ENCODE measurements at places on chromosomes 6 and 20. TPM values are rescaled to one million over a fixed set of nuclear protein-coding genes. Genes with fewer than 3 reads are reported as not detected.

DNA sequence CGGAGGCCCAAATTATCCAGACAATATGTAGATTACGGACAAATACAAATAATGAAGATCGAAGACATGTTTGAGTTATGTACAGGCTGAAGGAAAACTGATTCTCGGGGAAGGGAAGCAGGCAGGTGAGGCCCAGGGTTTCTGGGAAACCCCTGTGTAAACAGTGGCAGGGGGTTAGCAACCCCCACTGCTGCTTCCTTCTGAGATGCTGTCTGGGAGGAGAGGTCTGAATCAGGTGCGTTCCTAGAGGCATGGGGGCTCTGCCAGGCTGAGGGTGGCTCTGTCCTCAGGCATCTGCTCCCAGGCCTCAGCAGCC, 7.2 kb upstream of the MDGA1 start:
- DNase-seq = no peak

DNA sequence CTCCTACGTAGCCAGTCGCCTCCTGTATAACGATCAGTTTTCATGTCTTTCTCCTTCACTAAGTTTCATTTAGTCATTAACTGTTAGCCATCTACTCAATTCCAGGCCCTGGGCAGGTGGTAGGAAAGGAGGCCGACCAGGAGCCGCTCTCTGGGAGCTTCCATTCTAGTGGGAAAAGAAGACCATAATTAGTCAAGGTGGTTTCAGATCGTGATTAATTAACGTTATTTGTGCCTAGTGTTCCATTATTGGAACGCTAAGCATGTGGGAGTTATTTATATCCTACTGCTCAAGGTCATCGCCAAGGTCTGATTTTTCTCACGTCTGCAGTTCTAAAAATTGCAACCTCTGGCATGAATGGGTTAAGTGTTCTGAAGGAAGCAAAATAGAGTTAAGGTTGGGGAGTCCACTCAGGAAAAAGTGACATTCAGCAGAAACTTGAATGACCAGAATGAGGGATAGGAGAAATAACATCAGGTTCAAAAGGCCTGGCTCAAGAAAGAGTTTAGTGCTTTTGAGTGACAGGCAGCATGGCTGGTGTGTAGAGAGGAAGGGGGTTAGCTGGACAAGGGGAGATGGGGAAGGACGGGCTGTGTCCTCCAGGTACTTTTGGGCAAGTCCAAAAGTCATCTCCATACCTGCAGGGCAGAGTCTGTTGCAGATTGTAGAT, 812 bp downstream of the SLC9A8 start:
- DNase-seq = no peak

FRS3 gene
- total RNA-seq = 9.4 TPM

- no peak for DNase-seq
Observed at GRCh38 chr20:4454111-4454510, 267.6 kb upstream of the PRND start.

GRCh38 chr6:90534337-90535025, 52.4 kb downstream of the MAP3K7 start:
- DNase-seq = no peak

- no peak for DNase-seq
Observed at GRCh38 chr6:75481936-75482593, 11.5 kb downstream of the FILIP1 start.

DNA sequence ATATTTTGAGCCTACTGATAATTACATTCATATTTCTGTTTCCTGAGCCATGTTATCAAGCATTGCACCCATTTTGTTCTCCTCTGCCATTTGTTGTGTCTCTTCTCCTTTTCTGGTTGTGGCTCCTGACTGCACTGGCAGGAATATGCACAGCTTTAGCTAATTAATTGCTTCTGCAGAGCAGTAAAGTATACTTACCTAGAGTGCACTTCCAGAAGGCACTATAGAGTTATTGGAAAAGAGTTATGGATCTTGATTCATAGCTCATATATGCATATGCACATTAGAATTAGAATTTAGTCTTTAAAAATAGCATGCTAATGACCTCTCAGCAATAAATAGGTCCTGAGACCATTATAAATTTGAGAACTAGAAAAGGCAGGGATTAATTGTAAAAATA, 262.6 kb downstream of the NKAIN2 start:
- no peak for DNase-seq

ANGPT4 gene
- not detected for total RNA-seq

SLC22A7 gene
- total RNA-seq = 0.41 TPM

DNA sequence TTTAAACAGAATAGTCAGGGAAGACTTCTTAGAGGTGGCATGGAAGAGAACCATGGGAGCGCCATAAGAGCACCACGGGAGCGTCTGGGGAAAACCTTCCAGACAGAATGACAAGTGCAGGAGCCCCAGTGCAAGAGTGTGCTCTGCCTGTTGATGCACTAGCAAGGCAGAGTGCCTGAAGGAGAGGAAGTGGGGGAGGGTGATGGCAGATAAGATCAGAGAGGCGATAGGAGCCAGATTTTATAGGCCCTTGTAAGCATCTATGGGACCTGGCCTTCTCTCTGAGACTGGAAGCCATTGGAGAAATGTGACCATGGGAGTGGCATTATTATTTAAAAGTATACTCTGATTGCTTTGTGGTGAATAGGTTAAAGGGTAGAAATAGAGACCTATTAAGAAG, 13.1 kb downstream of the FUCA2 start:
- DNase-seq = no peak

GRCh38 chr6:37757381-37757780, 59.7 kb upstream of the MDGA1 start:
- no peak for DNase-seq

EYS gene
- total RNA-seq = 2.0 TPM

GRCh38 chr6:46876126-46876525, 45.6 kb downstream of the ADGRF5 start:
- DNase-seq = no peak

DNA sequence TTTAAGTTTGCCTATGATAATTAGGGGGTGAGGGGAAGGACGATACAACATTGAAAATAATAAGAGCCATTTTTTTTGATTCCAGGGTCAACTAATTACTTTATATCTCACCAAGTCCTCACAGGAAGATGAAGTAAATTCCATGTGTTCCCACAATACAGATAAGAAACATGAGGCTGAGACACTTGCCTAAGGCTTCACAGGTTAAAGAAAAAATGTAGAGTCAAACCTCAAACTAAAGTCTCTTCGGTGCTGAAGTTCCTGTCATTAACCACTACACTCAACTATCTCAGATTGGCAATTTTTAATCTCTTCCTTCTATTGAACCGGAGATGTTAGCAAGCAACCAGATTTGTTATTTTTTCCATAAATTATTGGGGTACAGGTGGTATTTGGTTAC, 33.0 kb downstream of the MRAP2 start:
- no peak for DNase-seq

- DNase-seq = no peak
Observed at GRCh38 chr6:143961886-143962878, 45.9 kb downstream of the PLAGL1 start.

DNA sequence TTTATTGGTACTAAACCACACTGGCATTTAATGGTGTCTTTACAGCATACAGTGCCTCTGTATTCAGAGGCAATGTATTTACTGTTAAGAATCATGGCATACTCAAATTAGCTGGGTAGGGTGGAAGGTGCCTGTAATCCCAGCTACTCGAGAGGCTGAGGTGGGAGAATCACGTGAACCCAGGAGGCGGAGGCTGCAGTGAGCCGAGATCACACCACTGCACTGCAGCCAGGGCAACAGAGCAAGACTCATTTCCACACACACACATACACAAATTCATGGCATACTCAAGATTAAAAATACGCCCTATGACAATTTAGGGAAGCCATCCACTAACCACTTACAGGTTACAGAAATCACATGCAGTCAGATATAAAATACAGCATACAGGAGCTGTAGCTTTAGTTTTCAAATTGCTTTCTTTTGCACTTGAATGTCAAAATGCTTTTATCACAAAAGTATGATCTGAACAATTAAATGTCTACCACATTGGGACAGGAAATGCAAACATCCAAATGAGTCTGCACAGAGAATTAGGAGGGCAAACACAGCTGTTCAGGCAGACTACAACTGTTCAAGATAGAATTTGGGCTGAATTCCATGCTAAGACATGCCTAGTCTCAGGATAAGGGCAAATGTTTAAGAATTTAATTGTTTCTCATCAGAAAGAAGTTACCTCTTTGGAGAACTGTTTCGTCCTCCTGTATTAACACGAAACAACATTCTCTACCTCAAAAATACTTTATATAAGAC, 36.4 kb downstream of the CSNK2A1 start:
- no peak for DNase-seq

GRCh38 chr6:69216127-69216526, 580.7 kb downstream of the LMBRD1 start:
- DNase-seq = no peak

PLTP gene
- total RNA-seq = 19.2 TPM

WFDC8 gene
- total RNA-seq = not detected

DNA sequence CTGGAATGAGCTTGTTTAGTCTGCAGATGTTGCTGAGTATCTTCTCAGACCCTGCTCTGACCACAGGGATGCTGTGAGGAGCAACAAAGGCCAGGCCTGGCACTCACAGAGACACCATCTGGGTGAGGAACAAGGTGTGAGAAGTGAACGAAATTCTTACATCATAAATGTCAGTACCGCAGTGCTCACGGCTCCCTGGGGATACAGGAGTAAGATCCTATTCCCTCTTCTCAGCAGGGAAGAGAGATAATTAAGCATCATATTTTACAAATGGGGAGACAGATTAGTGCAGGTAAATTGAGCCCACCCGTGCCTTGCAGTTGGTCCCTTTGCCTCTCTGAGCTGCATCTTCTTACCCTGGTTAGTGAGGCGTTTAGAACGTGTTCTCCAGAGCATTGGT, 106.2 kb downstream of the DTD1 start:
- no peak for DNase-seq

DNA sequence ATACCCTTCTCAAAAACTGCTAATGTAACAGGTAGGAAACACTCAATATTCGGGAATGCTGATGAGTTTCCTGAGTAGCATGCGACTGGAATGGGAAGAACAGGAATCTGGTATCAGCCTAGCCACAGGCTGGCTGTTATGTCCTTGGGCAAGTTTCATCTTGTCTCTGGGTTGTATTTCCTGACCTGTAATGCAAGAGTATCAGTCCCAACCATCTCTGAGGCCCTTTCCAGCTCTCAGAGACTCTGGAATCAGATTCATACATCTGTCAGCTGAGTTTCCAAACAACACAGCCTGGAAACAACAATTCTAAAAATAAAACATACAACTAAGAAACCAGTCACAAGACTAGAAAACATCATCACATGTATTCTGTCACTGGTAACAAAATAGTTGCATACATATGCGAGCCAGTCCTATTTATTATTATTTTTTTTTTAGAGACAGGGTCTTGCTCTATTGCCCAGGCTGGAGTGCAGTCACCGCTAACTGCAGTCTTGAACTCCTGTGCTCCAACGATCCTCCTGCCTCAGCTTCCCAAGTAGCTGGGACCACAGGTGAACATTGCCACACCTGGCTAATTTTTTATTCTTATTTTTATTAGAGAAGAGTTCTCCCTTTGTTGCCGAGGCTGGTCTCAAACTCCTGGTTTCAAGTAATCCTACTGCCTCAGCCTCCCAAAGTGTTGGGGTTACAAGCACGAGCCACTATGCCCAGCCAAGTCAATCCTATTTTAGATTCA, 16.7 kb upstream of the TFAP2A start:
- no peak for DNase-seq

DNA sequence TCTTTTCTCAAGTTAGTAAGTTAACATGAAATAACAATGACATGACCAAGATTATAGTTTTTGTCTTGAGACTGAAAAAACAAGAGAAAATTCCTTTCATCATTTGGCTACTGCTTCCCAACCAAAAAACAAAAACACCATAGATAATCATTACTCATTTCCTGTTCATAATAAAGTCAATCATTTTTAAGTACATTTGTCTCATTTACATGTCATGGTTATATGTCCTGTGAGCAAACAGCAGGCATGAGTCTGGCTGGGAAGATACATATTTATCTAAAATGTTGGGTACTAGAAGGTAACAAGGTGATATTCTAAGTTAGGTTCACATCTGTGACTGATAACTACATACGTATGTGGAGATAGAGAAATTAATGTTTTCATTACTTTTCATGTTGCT, 180.5 kb downstream of the ISM1 start:
- DNase-seq = no peak

DNA sequence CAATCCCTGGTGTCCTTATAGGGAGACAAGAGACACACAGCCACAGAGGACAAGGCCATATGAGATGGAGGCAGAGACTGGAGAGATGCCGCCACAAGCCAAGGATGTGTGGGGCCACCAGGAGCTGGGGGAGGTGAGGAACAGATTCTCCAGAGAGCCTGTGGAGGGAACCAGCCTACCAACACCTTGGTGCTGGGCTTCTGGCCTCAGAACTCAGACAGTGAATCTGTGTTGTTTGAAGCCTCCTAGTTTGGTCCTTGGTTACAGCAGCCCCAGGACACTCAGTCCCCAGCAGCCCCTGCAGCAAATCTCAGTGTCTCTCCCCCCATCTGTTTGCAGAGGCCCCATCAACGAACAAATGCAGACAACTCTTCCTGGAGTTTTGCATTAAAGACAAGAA, 73.2 kb upstream of the BHLHE23 start:
- no peak for DNase-seq

GRCh38 chr6:82178759-82179112, 68.8 kb downstream of the IBTK start:
- DNase-seq = no peak

ARFGEF3 gene
- total RNA-seq = 37.1 TPM

Data from frontal cortex (tissue), 4 donors.